ENCODE measurements at places on chromosomes 13 and 19. TPM values are rescaled to one million over a fixed set of nuclear protein-coding genes. Genes with fewer than 3 reads are reported as not detected.

Gene SYCN
- polyA plus RNA-seq: not detected

Gene FUT1
- polyA plus RNA-seq: 1.2 TPM

Gene ANGPTL8
- 2.9 TPM for polyA plus RNA-seq

Gene ONECUT3
- not detected for polyA plus RNA-seq

Gene GNA15
- 2.6 TPM for polyA plus RNA-seq

Gene KLK15
- polyA plus RNA-seq: not detected

Gene GFY
- polyA plus RNA-seq: not detected

Gene RASAL3
- 1.7 TPM for polyA plus RNA-seq

Gene CNN1
- 43.0 TPM for polyA plus RNA-seq

Gene PTPRH
- polyA plus RNA-seq: 0.27 TPM

Gene LRRC63
- 0.10 TPM for polyA plus RNA-seq

Gene KIR2DL3
- not detected for polyA plus RNA-seq

Gene PLPPR2
- 12.7 TPM for polyA plus RNA-seq

Gene OLFM4
- polyA plus RNA-seq: 1.0 TPM

Gene ILF3
- 175 TPM for polyA plus RNA-seq

Gene TRAPPC6A
- polyA plus RNA-seq: 24.0 TPM

Gene ERFL
- polyA plus RNA-seq: 0.22 TPM

Gene ZNF571
- 6.7 TPM for polyA plus RNA-seq

Gene TMPRSS9
- 0.67 TPM for polyA plus RNA-seq

Gene KASH5
- not detected for polyA plus RNA-seq

Gene APC2
- 1.1 TPM for polyA plus RNA-seq

Gene AP1M2
- polyA plus RNA-seq: 0.86 TPM

Gene ZNF823
- polyA plus RNA-seq: 3.7 TPM

Gene PPAN
- 30.6 TPM for polyA plus RNA-seq

Gene NLRP4
- not detected for polyA plus RNA-seq

Gene ELAVL3
- not detected for polyA plus RNA-seq

Gene CYP4F12
- 1.8 TPM for polyA plus RNA-seq

Gene CASP14
- 0.31 TPM for polyA plus RNA-seq

Gene TLE2
- polyA plus RNA-seq: 30.8 TPM

Gene CD79A
- polyA plus RNA-seq: 0.63 TPM

Gene GATAD2A
- 56.4 TPM for polyA plus RNA-seq
